Stimulated activated CD4-positive, alpha-beta T cell treated with anti-CD3 and anti-CD28 coated beads, TNF-alpha, amount 100 ng/mL, for 1 hour (primary cell): ENCODE measurements at places on chromosomes 3 and 15.

GRCh38 chr3:49530231-49530630, 24.0 kb upstream of the BSN start:
- DNase-seq, result no peak

- no peak for DNase-seq
These were observed 77.3 kb downstream of the CEP152 start for GRCh38 chr15:48733615-48734014.

GRCh38 chr3:126961791-126962461, 21.0 kb upstream of the PLXNA1 start:
- no peak for DNase-seq

DNA sequence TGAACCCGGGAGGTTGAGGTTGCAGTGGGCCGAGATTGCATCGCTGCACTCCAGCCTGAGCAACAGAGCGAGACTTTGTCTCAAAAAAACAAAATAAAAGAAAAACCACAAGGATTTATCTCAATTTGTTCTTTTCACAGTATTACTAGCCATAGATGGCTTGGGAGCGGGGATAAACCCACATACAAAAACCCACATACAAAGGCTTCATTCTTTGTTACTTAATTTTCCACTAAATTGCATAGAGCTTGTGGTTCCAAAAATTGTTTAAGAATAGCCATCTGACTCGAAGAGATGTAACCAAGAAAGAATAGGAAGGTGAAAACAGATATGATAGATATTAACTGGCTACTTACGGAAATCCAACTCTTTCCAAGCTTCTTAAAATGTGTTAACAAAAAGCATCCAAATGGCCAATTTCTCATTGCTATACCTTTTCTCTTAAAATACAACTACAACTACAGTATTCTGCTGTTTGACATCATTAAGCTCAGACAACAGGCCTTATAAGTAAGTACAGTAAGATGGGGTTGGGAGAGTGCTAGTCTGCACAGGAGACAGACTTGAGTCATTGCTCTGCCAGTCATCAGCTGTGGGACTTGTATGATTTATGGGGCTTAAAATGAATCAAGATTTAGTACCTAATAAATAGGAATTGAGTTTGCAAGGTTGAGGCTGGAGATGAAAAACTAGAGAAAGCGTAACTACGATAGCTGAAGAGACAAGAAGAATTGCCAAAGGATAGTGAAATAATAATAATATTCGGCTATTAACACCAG, 96.6 kb upstream of the PLXND1 start:
- no peak for DNase-seq

DNA sequence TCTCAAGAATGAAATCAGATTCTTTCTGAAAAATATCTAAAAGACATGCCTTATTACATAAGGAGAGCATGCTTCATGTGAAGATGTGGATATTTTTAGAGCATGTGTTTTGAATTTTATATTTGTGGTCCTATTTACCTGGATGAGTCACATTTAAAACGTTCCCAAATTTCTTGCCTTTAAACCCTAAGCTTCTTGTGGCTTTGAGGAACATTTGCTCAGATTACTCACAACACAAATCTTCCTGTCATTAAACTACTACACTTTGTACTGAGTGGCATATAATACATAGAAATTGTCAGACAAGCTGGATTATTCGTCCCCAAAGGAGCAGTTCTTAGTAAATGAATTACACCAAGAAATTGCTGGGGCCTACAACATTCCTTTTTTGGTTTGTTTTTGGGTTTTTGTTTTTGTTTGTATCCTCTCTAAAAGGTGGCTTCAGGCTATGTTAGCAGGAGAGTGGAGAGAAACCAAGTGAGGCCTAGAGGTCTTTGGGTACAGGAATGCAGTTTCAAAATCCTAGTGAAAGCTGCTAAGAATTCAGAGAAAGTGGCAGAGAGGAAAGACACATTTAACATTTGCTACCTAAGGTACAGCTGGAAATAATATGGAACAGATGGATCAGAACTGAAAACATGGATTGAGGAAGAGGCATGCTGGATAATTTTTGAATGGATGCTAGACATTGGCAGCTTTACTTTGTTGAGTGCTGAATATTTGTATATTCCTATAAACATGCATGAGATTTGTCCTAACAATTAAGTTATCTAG, 128.1 kb downstream of the RPL22L1 start:
- DNase-seq, result no peak

GRCh38 chr15:32743411-32744140, 25.8 kb downstream of the GREM1 start:
- DNase-seq, result no peak

DNA sequence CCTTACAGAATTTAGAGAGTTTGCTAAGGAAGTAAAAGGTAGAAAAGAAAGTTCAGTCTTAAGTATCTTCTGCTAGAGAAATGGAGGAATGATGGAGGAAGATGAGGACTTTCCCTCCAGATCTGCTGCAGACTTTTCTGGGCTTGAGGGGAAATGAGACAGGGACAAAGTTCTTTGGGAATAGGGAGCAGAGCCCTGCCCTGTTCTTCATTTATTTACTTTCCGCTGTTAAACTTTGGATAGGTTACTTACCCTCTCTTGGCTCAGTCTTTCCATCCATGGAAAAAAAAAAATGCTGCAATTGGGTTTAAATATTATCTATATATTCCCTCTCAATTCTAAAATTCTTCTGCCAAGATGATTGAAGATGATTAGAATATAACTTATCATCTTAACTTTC, 202.9 kb downstream of the TBL1XR1 start:
- DNase-seq, result no peak

- DNase-seq, result no peak
These were observed 13.3 kb upstream of the TM4SF1 start for GRCh38 chr3:149390772-149391212.

GRCh38 chr3:12004741-12005513, 739 bp downstream of the SYN2 start:
- DNase-seq, result no peak

GRCh38 chr3:126999383-126999782, 16.5 kb downstream of the PLXNA1 start:
- DNase-seq, result no peak

DNA sequence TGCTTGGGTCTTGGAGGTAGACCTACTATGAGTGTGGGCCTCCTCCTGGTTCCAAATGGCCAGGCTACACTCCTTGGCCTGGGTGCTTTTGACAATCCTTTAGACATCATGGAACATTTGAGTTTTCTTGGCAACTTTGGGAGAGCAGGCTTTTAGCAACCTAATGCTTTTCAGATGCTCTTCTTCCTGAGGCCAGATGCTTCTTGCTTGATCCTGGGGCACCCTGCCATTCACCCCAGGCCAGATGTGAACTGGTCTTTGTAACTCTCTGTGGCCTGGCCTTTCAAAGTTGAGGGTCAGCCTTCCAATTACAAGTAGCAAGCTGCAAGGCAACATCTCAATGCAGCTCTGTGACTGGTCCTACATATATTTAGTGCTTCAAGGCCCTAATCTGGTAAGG, 40.5 kb downstream of the RTP1 start:
- DNase-seq, result no peak

DNA sequence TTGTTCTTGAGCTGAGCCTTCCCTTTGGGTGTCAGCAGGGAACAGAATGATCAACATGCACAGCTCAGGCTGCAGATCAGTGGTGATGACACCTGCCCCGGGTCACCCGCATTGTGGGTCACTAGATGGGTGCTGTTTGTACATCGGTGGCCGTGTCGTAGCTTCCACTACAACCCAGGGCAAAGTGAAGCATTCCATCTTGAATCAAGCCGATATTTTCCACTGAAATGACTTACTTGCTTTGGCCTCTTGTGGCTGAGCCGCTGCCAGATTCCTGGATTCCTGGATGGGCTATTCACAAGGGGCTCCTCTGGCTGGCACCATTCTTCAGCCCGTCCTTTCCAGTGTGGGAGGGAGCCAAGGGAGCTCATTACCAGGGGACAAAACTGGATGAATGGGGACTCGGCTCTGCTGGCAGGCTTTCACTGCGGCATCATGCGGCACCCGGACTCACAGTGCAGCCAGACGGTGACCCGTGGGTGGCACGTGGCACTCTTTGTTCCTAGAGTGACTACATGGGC, 65.6 kb downstream of the SLCO3A1 start:
- DNase-seq, result no peak

DNA sequence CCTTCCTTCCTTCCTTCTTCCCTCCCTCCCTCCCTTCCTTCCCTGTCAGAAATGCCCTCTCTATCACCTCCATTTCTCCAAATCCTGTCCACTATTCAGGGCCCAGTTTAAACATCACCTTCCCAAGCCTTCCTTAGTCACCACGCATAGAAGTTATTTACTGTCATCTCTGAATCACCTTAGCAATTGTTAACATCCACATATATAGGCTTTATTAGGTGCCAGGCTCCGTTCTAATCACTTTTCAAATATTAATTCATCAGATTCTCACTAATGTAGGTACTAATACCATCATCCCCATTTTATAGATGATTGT, 1.1 kb upstream of the MAGEF1 start:
- no peak for DNase-seq

DNA sequence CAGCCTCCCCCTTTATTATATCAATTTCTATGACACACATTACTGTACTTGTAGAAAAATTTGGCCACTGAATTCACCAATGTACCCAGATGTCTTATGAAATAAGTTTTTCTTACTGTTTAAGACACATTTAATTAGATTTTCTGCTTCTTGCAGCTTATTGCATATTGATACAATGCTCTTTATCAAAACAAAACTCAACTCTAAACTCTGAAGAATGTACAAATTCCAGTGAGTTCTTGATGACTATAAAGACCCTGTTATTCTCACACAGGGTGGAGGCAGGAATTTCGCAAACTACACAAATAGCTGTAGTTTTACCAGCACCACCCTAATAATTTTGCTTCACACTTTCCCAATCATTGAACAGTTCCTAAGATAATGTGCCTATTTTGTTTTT, 22.0 kb downstream of the CMTM6 start:
- DNase-seq, result no peak

DNA sequence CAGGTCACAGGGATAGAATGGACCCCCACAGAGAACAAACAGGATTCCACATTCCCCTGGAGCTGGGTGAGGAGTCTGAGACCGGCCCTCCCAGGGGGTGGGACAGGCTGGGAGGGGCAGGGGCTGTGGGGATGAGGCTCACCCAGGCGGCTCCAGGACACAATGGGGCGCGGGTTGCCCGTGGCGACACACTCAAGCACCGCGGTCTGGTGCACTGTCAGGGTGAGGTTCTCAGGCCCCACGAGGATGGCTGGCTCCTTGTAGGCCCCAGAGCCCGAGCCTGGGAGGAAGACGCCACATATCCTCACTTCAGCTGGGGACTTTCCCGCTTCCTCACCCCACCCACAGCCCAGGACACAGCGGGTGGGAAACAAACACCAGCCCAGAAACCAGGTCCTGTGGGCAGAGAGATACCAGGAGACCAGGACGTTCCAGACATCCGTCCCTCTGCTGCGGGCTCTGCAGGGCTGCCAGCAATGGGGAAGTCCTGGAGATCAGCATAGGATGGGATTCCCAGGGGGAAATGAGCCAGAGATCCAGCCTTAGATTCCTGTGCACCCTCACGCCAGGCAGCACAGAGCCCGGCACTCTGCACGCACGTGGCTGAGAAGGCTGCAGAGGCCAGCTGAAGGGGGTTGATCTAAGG, 30.2 kb downstream of the RNU5B-1 start:
- no peak for DNase-seq

DNA sequence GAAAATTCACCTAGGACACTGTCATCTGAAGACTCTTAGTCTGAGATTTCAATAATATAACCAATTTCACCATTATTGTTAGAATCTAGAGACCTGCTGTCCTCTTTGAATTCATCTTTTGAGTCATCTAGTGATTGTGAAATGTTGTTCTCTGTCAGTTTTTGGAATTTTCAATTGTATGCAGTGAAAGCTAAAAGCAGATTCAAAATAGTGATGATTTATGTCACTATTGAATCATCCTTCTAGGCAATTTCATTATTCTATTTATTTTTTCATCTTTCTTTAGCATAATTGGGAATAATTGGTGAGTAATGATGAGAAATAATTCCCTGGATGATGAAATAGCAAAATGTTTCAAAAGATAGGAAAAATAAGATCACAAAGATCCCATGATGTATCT, 101.7 kb upstream of the EIF1B start:
- no peak for DNase-seq

DNA sequence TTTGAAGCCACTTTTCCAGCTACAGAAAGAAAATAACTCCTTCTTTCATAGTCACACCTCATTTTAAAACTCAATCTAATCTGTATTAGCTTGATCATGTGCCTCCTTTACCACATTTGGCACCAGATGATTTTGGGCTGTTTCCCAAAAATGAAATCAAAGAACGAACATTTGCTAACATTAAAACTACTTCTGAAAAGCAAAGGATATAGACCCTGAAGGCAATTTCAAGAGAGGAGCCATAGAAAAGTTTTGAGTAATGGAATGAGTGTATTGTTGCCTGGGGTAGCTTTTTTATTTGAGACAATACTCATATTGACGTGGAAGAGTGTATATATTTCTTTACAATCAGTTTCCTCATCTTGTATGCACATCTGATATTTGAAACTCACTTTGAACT, 152.8 kb upstream of the TBL1XR1 start:
- DNase-seq, result no peak

- no peak for DNase-seq
These were observed 131.1 kb upstream of the PHLDB2 start for GRCh38 chr3:111727843-111728565.

DNA sequence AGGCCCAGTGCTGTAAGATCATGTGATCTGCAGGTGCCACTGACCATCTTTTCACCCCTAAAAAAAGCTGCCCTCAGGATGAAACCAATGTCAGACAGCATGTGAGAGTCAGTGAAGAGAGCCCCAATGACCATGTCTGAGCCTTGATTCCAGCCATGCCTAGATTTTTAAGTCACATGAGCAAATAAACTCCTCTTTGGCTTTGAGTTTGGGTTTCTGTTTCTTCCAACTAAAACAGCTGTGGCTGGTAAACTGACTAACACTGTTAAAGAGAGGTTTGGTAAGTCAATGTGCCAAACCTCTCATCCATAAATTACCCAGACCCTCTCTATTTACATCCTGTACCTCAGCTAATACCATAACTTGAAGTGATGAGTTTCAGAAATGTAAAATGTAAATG, 8.3 kb downstream of the MYO5A start:
- DNase-seq, result no peak

DNA sequence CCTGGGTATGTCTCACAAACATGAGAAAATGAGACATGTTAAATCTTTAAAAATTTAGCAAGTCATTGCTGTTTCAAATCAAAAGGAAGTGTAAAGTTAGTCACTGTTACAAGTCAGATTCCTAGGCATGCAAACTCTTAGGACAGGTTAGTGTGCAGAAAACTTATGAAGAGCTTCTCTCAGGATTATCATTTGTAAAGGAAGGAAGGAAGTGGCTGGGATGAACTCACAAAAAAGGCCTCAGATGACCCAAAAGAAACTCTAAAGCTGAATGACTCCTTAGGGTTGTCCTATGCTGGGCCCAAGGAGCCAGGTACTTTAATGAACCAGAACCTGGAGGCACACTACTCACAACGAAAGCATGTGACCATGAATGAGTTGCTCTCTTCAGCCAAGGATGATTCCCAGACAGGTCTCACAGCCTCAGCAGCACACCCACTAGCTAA, 25.0 kb downstream of the MSL2 start:
- DNase-seq, result no peak

GRCh38 chr3:31841515-31841914, 139.5 kb downstream of the OSBPL10 start:
- DNase-seq, result no peak

- DNase-seq, result no peak
These were observed 1.1 kb downstream of the SSR3 start for GRCh38 chr3:156553705-156554356.
